Dermis blood vessel endothelial cell (primary cell): ENCODE measurements at places on chromosomes 6 and 20. TPM values are rescaled to one million over a fixed set of nuclear protein-coding genes. Genes with fewer than 3 reads are reported as not detected.
A peak's percentile ranks its signal among the peaks of the same experiment; 100 is the strongest.

DNA sequence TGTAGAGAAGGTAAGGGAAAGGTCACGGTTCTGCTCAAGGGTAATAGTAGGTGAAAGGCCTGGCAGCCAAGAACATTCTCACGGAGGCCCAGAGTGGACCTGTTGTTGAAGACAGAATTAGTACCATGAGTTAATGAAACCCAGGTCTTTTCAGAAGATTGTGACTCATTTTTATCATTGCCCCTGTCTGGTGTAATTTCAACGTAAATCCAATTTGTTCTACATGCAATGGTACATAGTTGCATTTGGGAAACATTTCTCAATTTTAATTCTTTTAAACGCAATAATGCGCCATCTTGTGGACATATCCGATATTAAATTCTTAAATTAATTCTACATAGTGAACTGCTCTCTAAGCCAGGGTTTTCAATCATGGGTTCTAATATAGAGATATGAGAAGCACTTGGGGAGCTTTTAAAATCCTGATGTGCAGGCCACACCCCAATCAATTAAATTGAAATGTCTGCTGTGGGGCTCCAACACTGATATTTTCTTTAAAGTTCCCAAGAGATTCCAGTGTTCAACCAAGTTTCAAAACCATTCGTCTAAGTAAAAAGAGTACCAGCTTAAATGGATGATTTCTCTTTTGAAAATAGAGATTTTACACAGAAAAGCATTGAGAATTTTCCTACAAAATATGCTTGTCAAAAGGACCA lies 257.4 kb downstream of the PLCB1 start:
- DNase-seq: peak; percentile 76

- no peak for DNase-seq
Measured at GRCh38 chr20:54694516-54694915, 219.1 kb downstream of the DOK5 start.

DNA sequence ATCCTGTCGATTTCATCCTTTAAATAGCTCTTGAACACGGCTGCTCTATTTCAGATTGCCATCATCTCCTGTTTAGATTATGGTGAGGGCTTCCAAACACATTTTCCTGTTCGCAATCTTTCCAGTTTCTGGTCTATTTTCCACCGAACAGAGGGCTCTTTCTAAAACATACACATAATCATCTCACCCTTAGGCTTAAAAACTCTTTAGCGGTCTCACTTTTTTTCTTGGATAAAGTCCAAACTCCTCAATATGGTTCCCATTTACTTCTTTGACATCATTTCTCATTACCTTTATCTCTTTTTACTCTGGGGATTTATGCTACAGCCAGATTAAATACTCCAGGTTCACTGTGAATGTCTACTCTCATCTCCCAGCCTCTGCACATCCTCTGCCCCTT lies 103.4 kb upstream of the STMND1 start:
- DNase-seq: no peak

DNA sequence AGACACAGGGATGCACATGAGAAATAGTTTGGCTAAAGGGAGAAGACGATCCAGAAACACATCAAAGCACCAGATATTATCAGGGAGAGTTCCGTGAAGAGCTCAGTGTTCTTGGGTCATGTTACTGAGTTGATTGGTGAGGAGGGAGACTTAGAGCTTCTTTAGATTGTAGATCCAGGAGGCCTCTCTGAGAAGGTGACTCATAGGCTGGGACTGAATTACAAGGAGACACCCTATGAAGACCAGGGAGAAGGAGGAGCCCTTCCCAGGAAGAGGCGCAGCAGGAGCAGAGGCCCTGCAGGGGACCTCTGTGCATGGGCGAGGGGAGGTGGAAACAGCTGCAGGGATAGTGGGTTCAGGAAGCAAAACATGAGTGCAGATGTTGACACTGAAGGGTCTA lies 196.5 kb downstream of the SLC24A3 start:
- DNase-seq: no peak

GRCh38 chr6:37025621-37026466 lies 20.4 kb downstream of the FGD2 start:
- DNase-seq: no peak

GRCh38 chr6:30841644-30842504 lies 42.4 kb upstream of the DDR1 start:
- DNase-seq: no peak

- DNase-seq: no peak
Measured at GRCh38 chr6:16925461-16925860, 164.2 kb upstream of the ATXN1 start.

DNA sequence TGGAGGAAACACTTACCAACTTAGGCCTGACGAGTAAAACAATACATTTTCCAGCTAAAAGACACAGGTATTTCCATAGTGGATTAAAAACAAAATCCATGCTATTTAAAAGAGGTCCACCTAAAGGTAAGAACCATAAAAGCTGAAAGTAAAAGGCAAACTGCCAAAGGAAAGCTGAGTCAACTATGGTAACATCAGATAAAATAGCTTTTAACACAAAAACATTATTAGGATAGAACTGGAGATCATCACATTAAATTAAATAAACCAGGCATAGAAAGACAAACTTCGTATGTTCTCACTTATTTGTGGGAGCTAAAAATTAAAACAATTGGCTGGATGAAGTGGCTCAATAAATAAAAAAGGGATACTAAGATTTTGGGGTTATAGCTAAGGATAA lies 166.8 kb upstream of the SLC22A16 start:
- no peak for DNase-seq

DNA sequence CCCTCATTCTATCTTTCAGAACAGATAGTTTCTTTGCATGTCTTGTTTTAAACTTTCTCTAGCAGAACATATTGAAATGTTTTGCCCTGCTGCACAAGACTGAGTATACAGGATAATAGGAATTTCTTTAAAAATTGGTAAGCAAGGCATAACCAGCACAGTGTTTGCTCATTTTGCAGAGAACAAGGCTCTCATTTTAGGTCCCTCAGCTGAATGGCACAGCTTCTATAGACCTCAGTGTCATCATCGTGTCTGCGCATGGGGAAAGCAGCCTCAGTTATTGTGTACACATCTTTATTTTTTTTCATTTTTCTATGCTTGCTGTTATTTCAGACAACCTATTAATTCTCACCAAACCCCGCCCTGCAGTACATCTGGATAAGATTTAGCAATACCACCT lies 35.7 kb downstream of the TTI1 start:
- DNase-seq: no peak

GRCh38 chr20:444117-444516 lies 18.2 kb downstream of the TBC1D20 start:
- no peak for DNase-seq

- no peak for DNase-seq
Measured at GRCh38 chr20:39294137-39294725, 332.1 kb downstream of the DHX35 start.

- DNase-seq: no peak
Measured at GRCh38 chr6:139695361-139695760, 320.9 kb upstream of the CITED2 start.

DNA sequence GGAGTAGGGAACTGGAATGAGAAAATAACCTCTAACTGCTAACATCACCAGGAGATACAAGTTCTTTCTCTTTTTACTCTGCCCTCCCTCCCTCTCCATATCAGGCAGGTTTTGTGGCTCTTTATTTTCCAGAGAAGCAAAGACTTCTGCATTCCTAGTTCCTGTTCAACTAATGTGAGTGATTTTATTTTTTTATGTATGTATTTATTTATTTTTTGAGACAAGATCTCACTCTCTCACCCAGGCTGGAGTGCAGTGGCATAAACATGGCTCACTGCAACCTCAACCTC lies 6.0 kb upstream of the IER3 start:
- no peak for DNase-seq

DNA sequence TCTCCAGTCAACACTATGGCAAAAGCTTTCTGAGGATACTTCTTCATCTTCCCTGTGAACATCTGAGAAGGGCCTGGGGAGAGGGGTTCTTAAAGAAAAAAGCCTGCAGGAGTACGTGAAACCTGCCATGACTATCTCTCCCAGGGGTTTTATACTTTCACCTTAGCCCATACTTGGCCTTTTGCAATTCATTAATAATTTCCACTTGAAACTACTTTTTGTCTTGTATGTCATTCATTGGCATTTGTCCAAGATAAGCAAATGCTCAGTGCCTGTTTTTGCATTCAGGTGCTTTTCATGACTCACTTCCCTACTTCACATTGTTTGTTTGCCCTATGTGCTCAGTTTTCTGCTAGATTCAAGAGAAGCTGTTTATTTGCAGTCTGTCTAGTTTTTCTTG lies 580.3 kb upstream of the GJE1 start:
- DNase-seq: peak; percentile 97

- DNase-seq: no peak
Measured at GRCh38 chr6:143859891-143860660, 4.2 kb upstream of the ZC2HC1B start.

DNA sequence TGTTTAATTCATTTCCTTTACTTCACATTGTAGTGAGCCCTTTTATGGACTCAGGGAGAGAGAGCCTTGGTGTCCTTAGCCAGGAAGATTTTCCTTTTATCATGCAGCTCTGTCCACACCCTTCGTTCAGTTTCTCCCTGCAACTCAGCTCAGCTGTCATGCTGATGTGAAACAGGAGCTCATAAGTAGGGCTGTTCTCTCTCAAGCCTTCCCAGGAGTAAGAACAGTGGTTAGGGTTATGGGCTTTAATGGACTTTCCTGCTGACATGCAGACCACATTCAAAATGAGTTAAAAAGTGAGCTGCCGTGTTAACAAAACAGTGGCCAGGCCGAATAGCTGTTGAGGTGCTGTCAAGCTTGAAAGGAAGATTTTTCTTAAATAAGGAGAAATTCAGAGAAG lies 104.1 kb downstream of the BCKDHB start:
- no peak for DNase-seq

GRCh38 chr6:140018588-140018987 lies 644.1 kb upstream of the CITED2 start:
- DNase-seq: no peak

DNA sequence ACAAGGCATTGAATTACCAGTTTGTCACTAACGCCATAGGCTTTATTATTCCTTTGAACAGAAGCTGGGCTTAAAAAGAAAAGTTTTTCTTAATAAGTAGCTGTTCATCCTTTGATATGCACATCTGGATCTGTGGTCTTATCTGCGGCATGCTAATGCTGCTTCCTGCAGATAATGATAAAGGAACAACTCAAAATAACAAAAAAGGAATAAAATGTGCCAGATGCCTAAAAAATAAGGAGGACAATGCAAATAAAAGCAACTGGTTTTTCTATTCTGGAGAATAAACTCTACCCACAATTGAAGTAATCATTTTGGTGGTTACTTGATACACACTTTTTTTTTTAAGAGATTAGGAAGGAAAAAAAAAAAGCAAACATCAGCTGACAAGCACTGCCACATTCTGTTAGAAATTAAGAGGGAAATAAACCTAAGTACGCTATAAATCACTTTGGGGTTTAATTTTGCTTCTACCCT lies 156.8 kb upstream of the SALL4 start:
- peak; percentile 13 for DNase-seq

DNA sequence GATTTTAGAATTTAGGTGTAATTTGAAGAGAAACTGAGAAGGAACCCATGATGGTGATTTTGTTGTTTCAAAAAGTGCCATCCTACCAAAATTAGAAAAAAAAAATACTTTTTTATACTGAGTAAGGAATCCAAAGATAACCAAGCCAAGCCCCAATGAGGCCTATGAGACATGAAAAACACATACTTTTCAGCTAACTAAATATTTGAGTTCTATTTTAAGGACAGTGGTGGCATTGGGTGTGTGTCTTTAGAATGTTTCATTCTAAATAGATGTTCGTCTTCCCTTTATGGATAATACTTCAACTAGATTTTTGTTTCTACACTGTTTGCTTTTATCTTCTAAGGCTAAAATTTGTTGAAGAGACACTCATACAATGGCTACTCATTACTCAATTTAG lies 9.6 kb downstream of the CD24 start:
- DNase-seq: no peak

GRCh38 chr6:92810913-92811312 lies 608.4 kb downstream of the EPHA7 start:
- peak; percentile 55 for DNase-seq

DNA sequence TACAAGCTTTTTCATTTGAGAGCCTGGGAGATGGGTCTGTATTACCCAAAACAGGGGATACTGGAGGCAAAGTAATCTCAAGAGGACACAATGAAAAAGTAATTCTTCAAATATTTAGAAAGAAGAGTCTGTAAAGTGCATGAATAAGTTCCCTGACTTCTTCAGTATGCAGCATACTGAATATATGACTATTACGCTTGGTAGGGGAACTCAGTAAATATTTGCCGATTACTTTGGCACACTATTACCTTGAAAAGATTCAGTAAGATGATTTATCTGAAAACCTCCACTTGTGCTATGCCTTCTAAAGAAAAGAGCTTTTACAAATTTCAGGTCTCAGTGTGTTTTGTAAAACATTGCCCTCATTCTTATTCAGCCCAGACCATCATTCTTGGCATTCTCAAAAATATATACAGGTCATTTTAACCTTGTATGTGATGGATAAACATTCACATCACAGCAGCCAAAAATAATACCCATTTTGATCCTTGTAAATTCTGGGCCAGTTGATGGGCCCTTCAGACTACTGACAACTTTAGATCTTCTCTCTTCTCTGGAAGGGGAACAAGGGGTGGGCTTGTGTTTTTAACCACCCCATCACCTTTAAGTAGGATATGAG lies 125.9 kb downstream of the EDN1 start:
- DNase-seq: no peak

GRCh38 chr6:30749554-30750378 lies 5.4 kb upstream of the IER3 start:
- DNase-seq: peak; percentile 41

GRCh38 chr20:32440758-32441078 lies 82.6 kb downstream of the ASXL1 start:
- no peak for DNase-seq

- no peak for DNase-seq
Measured at GRCh38 chr6:35377002-35377401, 34.6 kb downstream of the PPARD start.

The VPS52 gene
- 33.7 and 38.5 TPM in 2 replicates for total RNA-seq

The MCHR2 gene
- total RNA-seq: not detected in 2 replicates

The CST1 gene
- 0.19 TPM in 1 of 2 replicates, not detected in the other for total RNA-seq

The LMBRD1 gene
- 23.0 and 28.0 TPM in 2 replicates for total RNA-seq

The CTSZ gene
- 250 and 566 TPM in 2 replicates for total RNA-seq

The PRRT1 gene
- total RNA-seq: 0.05 TPM in 1 of 2 replicates, not detected in the other

The HLA-DQA1 gene
- total RNA-seq: not detected in 2 replicates

The BPIFB2 gene
- total RNA-seq: not detected in 2 replicates

The PGC gene
- not detected in 2 replicates for total RNA-seq

The TCP11 gene
- 0.28 and 0.68 TPM in 2 replicates for total RNA-seq

The TNF gene
- 0.17 TPM in 1 of 2 replicates, not detected in the other for total RNA-seq

The GLYATL3 gene
- total RNA-seq: not detected in 2 replicates

The PROKR2 gene
- not detected in 2 replicates for total RNA-seq
